WTC11 (cell line): ENCODE measurements at places on chromosomes 1 and 21. TPM values are rescaled to one million over a fixed set of nuclear protein-coding genes. Genes with fewer than 3 reads are reported as not detected.

HPCA gene
- total RNA-seq: 1.5 to 2.2 TPM (median 1.9 TPM) in 3 replicates

GJA4 gene
- 1.0 to 1.4 TPM (median 1.3 TPM) in 3 replicates for total RNA-seq

INTS7 gene
- 16.3 to 17.3 TPM (median 17.2 TPM) in 3 replicates for total RNA-seq

C1orf216 gene
- 7.2 to 10.1 TPM (median 8.6 TPM) in 3 replicates for total RNA-seq

CFAP141 gene
- not detected in 3 replicates for total RNA-seq

SPRR2F gene
- not detected in 3 replicates for total RNA-seq

SPATC1L gene
- 56.5 to 61.7 TPM (median 57.6 TPM) in 3 replicates for total RNA-seq

SLC9C2 gene
- total RNA-seq: not detected in 3 replicates

HRNR gene
- total RNA-seq: not detected in 3 replicates

CXADR gene
- 119 to 125 TPM (median 119 TPM) in 3 replicates for total RNA-seq

SLC9A1 gene
- 22.0 to 25.1 TPM (median 22.5 TPM) in 3 replicates for total RNA-seq

CD247 gene
- 1.0 to 1.8 TPM (median 1.8 TPM) in 3 replicates for total RNA-seq

CATSPERE gene
- 0.30 to 0.66 TPM (median 0.46 TPM) in 3 replicates for total RNA-seq

OR2T33 gene
- not detected in 3 replicates for total RNA-seq

OPN3 gene
- total RNA-seq: 14.4 to 17.2 TPM (median 15.2 TPM) in 3 replicates

MAP3K21 gene
- total RNA-seq: 21.1 to 24.0 TPM (median 23.0 TPM) in 3 replicates

NEGR1 gene
- 2.7 to 3.0 TPM (median 2.9 TPM) in 3 replicates for total RNA-seq

PGLYRP4 gene
- total RNA-seq: not detected in 3 replicates

OLFML3 gene
- 65.8 to 91.1 TPM (median 90.4 TPM) in 3 replicates for total RNA-seq

DBT gene
- 20.1 to 22.9 TPM (median 21.6 TPM) in 3 replicates for total RNA-seq

BARHL2 gene
- total RNA-seq: not detected in 3 replicates

PCBP3 gene
- 8.5 to 14.0 TPM (median 11.8 TPM) in 3 replicates for total RNA-seq

S100A7 gene
- total RNA-seq: not detected in 3 replicates

ICOSLG gene
- 5.8 to 9.0 TPM (median 5.9 TPM) in 3 replicates for total RNA-seq

LAMC1 gene
- total RNA-seq: 133 to 162 TPM (median 135 TPM) in 3 replicates

ERICH3 gene
- total RNA-seq: 0.07 TPM in 1 of 3 replicates, not detected in the others

SEMA4A gene
- total RNA-seq: 6.9 to 12.4 TPM (median 8.7 TPM) in 3 replicates

VCAM1 gene
- total RNA-seq: 0.07 to 0.64 TPM in 2 of 3 replicates, not detected in the other

GBP3 gene
- total RNA-seq: 0.18 TPM in 2 of 3 replicates, not detected in the other

TUT4 gene
- 57.4 to 63.6 TPM (median 63.3 TPM) in 3 replicates for total RNA-seq

CNN3 gene
- total RNA-seq: 183 to 187 TPM (median 185 TPM) in 3 replicates

KCNT2 gene
- total RNA-seq: 11.6 to 14.2 TPM (median 12.4 TPM) in 3 replicates

FALEC gene
- 0.71 to 1.2 TPM (median 1.0 TPM) in 3 replicates for total RNA-seq

TMPRSS15 gene
- total RNA-seq: not detected in 3 replicates

AGL gene
- 20.2 to 22.5 TPM (median 21.6 TPM) in 3 replicates for total RNA-seq

SPATA45 gene
- total RNA-seq: 0.73 to 0.90 TPM (median 0.82 TPM) in 3 replicates

PATJ gene
- 52.4 to 57.9 TPM (median 56.8 TPM) in 3 replicates for total RNA-seq

TNNI3K gene
- 0.07 to 0.41 TPM in 2 of 3 replicates, not detected in the other for total RNA-seq

FCRL1 gene
- not detected in 3 replicates for total RNA-seq

OR2T2 gene
- total RNA-seq: not detected in 3 replicates

ATP1A4 gene
- total RNA-seq: 0.37 to 0.78 TPM (median 0.55 TPM) in 3 replicates

OR2L5 gene
- total RNA-seq: not detected in 3 replicates

TSPAN1 gene
- total RNA-seq: 0.50 to 0.69 TPM (median 0.57 TPM) in 3 replicates
